Foreskin fibroblast (primary cell): ENCODE measurements at places on chromosomes 4 and X.

GRCh38 chrX:133314281-133314680 is 96.1 kb upstream of the TFDP3 start:
- no peak for DNase-seq

DNA sequence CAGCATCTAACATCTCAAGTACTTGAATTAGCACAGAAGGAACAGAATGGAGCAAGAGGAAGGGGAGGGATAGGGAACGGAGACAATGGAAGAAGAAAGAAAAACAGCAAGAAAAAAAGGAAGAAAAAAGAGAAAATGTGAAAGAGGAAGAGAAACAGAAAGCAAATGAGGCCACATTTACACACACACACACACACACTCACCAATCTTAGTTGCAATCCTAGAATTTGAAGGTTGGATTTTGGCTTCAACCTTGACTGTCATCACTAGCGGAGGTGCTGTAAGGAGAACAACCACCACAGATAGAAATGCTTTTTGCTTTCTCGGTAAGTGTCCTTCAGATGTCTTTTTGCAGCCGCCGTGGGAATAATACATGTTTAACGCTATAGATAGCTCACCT is 327.1 kb upstream of the NWD2 start:
- DNase-seq = no peak

GRCh38 chr4:25350561-25350960 is 26.5 kb upstream of the ANAPC4 start:
- peak; percentile 14 for DNase-seq

DNA sequence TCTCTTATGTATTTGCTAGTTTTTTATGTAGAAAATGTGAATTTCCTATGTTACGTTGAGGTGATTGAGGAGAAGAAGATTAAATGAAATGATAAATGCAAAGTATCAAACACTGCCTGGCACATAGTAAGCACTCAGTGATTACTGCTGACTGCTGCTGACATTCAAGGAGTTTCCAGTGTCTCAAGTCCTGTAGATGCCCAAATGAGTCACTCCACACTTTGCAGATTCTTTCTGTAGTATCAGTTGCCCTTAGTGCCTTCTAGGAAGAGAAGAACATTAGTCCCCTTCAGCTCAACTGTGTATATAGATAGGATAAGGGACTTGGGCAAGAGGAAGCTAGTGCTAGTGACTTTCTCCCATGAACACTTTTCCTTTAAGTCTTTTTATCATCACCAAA is 240.5 kb upstream of the TEX13A start:
- DNase-seq = peak; percentile 46

DNA sequence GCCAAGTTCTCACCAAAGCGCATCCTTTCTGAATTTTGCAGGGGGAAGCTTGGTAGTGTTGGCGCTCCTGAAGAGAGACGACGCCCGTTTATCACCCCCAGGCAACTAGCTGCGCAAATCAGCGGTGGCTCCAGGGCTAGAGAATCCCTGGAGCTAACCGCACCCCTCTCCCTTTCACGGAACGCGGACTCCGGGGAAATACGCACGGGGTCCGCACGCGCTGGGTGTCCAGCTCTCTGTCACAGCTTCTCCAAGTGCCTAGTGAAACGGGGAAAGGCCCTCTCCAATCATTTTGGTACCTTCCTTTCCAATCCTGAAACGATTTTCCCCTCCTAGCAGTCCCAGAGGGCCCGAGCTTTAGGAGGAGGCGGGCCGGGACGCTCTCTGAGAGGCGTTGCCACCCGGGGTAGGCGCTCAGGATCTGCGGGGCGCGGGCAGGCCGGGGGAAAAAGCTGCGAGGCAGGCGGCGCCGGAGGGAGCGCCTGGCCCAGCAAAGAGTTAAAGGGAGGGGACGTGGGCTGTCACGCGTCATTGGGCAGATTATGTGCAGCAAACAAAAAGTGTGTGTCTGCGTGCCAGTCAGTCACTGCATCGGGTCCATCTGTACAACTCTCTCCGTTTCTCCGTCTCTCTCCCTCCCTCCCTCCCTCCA is at the start of gene PRDM8:
TSS of gene PRDM8 (plus strand) at position 582 of the 652 bp plus-strand sequence. CDS start 2,578 bp downstream, outside the sequence.
- no peak for DNase-seq

- no peak for DNase-seq
Measured at GRCh38 chr4:78870056-78870455, 69.2 kb downstream of the PAQR3 start.

DNA sequence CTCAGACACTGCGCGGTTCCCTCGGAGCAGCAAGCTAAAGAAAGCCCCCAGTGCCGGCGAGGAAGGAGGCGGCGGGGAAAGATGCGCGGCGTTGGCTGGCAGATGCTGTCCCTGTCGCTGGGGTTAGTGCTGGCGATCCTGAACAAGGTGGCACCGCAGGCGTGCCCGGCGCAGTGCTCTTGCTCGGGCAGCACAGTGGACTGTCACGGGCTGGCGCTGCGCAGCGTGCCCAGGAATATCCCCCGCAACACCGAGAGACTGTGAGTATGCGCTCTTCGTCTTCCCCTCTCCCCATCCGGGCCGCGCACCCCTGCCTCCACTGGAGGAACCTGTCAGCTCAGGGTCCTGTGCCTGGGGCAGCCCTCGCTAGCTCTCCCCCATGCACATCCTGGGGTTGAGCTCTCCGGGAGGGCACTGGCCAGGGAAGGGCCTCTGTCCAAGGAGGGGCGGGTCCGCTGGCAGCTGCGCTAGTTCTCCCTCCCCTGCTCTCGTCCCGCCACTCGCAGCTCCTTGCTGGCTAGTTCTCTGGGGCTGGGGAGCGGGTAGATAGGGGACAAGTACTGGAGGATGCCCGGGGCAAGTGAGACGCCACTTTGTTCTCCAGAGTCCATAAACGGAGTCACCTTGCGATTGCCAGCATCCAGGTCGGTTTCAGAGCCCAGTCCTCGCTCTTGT is 2.2 kb downstream of the SLIT2 start:
- DNase-seq = peak; percentile 75

DNA sequence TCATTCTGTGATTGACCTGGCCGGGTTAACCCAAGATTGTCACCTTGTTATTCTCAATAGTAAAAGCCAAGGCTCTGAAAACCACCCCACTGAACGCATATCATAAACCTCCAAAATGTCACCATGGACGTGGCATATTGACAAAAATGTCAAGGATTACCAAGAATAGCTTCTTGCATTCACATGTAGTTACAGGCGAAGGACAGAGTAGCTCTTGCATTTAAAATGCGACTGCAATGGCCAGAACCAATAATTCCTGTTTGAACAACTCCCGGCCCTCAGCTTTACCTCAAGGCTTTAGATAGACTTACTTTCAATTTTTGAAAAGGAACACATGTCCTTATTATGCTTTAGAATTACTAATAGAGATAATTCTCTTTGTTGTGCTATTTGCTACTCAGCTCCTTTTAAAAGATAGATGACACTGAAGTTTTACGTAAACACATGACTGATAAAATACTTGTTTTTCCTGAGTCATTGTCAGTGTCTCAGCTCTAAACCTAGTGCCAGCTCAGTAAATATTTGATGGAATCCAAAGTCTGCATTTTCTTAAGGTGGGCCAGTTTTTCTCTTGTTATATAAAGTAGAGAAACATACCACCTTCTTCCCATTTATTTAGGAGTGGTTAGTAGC is 66.3 kb downstream of the CLDN34 start:
- DNase-seq = no peak

GRCh38 chrX:47645530-47645929 is 4.8 kb downstream of the ELK1 start:
- no peak for DNase-seq

DNA sequence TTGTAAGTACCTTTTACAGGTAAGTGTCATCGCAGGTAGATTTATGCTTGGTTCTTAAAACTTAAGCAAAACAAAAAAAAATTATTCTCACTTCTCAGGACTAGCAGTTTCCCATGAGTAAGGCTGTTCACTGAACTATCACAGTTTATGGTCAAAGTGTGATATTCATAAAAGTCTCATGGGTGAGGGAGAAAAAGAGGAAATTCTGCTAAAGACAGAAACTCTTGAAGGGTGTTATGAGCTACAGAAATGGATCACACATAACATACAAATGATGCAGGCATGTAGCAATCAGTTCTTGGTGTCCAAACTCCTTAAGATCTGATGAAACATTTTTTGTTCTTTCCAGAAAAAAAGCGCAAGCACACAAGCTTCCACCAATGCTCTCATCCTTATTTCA is 8.5 kb downstream of the RAB9A start:
- no peak for DNase-seq

- no peak for DNase-seq
Measured at GRCh38 chr4:31291238-31291637, 571.1 kb downstream of the PCDH7 start.

DNA sequence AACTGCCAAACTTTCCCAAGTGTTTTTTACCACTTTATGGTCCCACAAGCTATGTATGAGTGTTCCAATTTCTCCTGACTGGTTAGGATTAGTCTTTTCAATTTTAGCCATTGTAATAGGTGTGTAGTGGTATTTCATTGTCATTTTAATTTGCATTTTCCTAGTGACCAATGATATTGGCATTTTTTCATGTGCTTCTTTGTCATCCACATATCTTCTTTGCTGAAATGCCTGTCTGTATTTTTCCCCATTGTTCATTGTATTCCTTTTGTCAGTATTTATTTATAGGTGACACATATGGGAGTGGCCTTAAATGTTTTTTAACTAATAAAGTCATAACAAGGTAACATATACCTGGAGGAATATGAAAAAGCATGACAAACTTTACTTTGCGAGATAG is 9.2 kb upstream of the UBE2D3 start:
- no peak for DNase-seq

- no peak for DNase-seq
Measured at GRCh38 chr4:1795299-1796195, 2.5 kb downstream of the FGFR3 start.

DNA sequence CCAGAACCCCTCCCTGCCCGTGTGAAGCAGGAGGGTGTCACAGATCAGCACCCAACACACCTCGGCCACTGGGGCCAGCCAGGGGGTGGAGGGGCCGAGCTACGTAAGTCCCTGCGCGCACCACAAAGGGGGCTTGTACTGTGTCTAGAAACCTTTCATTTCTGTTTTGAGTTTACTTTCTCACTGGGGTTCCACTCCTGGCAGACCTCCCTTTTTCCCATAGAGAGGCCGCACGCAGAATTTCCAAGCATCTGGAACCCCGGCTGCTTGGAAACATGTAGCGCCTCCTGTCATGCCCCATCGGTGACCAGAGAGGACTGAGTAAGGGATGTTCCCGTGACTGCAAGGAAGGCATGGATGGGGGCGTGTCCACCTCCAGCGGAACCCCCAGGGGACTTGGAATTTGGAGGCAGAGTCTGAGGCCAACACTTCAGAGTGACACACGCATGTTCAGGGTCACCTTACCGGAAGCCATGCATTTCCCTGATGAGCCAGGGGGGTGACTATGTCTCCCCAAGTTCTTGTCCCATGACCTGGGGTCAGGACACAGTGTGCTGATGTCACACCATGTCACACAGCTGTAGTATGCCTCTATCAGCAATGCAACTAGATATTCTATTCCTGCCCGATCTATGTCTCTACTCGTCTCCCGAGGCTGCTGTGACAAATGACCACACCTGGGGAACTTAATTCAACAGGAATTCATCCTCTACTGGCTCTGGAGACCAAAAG is 105.3 kb downstream of the DHRSX start:
- DNase-seq = no peak

DNA sequence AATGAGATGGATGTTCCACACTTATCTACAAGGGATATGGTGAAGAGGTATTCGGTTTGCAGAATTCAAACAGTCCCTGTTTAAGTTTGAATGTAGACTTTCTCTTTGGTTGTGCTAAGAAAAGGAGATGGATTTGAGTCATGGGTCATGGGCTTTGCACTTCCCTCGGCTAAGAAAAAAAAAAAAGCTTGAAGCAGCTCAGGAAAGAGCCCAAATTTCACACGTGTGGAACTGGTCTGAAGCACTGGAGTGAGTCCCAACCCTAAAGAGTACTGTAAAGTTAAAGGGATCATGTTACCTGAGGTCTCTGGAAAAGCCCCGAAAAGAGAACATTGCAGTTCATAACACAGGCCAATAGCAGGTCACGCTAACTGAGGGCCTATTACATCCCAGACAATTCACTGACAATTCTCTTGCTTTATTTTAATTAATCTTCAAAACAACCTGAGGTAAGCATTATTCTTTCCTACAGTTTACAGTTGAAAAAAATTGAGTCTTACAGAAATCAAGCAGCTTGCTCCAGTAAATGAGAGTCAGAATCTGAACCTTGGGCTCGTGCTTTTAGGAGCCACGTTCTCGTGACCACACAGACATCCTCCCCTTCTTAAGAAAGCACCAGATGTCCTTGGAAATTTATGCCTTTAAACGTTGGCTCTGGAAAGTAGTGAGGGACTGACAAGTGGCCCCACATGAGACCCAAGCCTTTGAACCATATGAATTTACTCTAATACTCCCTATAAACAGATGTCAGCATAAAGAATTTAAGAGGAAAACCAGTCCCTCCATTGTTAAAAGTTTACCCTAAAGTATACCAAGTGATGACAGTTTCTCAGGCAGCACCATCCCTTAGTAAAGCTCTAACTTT is 89.3 kb downstream of the MAD2L1 start:
- no peak for DNase-seq

DNA sequence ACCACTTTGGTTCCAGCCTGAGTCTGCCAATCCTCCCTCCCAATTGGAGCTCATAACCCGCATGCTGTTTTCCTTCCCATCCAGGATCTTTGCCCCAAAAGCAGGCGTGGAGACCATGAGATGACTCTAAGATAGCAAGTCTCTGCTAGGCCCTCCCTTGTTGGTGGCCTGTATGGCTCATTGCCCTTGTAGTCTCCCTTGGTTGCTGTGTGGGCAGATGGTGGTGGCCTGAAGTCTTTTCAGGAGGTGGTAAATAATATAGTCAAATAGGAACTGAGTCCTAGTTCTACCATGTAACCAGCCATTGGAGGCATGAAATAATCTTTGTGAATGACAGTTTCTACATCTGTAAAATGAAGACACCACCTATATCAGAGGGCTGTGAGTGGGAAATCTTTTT is 1.2 kb downstream of the ATP6AP1 start:
- no peak for DNase-seq

- no peak for DNase-seq
Measured at GRCh38 chrX:102008901-102009300, 77.1 kb upstream of the ZMAT1 start.

GRCh38 chr4:62004881-62005280 is 804.8 kb downstream of the ADGRL3 start:
- no peak for DNase-seq

DNA sequence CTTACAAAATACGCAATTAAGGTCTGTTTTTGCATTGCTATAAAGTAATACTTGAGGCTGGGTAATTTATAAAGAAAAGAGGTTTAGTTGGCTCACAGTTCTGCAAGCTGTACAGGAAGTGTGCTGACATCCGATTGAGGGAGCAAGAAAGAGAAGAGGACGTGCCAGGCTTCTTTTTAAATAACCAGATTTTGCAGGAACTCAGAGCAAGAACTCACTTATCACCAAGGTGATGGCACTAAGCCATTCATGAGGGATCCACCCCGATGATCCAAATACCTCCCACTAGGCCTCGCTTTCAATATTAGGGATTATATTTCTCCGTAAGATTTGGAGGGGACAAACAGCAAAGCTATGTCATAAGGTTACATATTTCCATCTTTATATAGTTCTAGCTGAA is 456.7 kb downstream of the GLUD2 start:
- no peak for DNase-seq

DNA sequence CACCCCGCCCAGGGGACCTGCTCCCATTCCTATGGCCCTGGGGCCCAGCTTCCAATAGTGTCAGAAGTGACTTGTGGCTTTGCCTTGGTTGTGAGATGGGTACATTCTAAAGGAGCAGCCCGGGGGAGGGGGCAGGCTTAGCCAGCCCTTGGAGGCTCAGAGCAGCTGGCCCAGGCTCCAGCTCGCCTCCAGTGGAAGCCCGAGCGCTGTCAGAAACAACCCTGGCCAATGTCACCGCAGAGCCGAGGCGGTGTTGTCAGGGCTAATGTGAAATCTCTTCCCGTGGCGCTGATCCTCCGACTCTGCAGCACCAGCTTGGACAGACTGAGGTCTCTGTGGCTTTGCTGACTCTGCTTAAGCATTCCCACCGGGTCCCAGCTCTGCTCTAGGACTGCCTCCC is 29.2 kb upstream of the ZNF81 start:
- DNase-seq = no peak
